ENCODE measurements at places on chromosomes 13 and 19.

DNA sequence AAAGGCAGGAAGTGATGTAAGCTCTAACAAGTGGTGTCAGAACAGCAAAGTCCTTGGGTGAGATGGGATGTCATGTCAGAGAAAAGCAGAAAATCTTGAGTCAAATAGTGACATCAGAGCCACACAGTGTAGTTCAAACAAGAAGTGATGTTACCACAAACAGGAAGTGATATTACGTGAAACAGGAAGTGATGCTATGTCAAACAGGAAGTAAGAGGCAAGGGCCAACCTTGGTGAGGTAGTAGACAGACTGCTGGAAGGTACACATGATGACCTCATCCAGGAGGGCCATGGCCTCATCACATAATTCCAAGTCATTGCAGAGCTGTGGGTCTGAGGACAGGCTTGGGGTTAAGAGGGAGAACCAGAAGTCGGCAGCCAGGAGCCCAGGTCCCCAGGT lies 7.0 kb upstream of the MAMSTR start:
- no peak overlapping the region for H3K4me3 ChIP-seq
- no peaks in the 10 kb centered on the region for H3K27me3 ChIP-seq
- no peaks in the 10 kb centered on the region for H3K36me3 ChIP-seq
- DNase-seq: no peak

- peaks cover 71% of the 10 kb centered on the region for H3K36me3 ChIP-seq
- H3K27me3 ChIP-seq: no peaks in the 10 kb centered on the region
- H3K4me3 ChIP-seq: peak overlapping the region; percentile 99
Observed at GRCh38 chr19:5624018-5624663, 1.3 kb downstream of the SAFB start.

- DNase-seq: peak; percentile 75
- no peaks in the 10 kb centered on the region for H3K36me3 ChIP-seq
- H3K4me1 ChIP-seq: no peaks in the 10 kb centered on the region
- H3K27ac ChIP-seq: peak overlapping the region; percentile 83
- peak overlapping the region; percentile 65 for H3K4me3 ChIP-seq
Observed at GRCh38 chr19:7197119-7197759, 97.0 kb downstream of the INSR start.

DNA sequence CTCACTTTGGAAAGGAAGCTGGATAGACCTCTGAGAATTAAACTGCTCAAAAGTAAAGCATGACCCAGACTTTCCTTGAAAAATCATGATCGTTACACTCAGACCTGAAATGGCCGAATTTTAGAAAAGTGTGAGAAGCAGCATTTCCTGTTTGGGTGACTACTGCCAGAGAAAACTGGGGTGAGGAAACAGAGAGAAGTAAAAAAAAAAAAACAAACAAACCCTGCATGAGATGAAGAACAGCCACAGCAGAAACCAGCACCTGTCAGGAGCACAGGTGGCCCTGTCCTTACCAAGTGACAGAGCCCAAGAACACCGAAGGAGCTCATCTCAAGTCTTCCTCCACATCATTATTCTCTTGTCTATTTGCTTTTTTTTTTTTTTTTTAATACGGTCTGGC lies 12.0 kb upstream of the ADPRHL1 start:
- H3K4me1 ChIP-seq: peaks cover 10% of the 10 kb centered on the region
- peaks cover 77% of the 10 kb centered on the region for H3K36me3 ChIP-seq
- DNase-seq: no peak

- no peak overlapping the region for H3K4me3 ChIP-seq
- no peaks in the 10 kb centered on the region for H3K4me1 ChIP-seq
- no peaks in the 10 kb centered on the region for H3K36me3 ChIP-seq
- H3K27me3 ChIP-seq: no peaks in the 10 kb centered on the region
Observed at GRCh38 chr13:106942563-106942962, 374.6 kb upstream of the ARGLU1 start.

Measured in neuronal stem cell (in vitro differentiated cells).